ENCODE measurements at places on chromosomes 16 and 17.

DNA sequence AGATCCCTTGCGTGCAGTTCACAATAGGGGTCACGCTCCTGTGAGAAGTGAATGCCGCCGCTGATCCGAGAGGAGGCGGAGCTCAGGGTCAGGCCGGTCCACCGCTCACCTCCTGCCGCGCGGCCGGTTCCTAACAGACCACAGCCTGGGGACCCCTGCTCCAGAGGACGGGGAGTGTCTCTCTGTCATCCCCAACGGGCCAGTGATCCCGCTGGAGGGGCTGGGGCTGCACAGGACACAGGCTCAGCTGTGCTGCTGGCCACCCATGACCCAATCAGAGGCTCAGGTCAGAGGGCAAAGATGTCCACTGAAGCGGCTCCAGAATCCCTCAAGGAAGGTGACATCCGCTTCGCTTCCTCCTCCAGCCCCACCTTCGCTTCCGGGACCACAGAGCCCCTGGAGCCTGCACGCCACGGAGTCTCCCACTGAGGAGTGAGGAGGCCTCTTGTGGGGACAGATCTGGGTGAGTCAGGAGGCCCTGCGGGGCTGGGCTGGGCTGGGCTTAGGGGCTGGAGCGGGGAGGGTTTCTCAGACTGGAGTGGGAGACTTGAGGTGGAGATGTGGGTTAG, 115.4 kb downstream of the METRNL start:
- no peak for DNase-seq

DNA sequence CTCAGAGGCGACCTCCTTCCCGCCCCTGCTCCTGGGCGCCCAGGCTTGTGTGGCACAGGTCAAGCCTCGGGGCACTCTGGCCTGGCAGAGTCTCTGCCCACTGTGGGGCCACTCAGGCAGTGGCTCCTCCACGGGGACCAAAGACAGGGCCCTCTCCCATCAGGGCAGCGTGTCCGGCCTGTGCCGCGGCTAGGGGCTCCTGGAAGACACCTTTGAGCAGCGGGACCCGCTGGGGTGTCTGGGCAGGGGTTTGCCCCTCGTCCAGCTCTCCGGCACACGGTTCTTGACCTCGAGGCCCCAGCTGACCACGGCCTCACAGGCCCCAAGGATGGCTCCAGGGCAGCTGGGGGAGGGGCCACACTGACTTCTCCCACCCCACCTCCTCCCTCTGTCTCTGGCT, 24.7 kb upstream of the SSTR5 start:
- no peak for DNase-seq

DNA sequence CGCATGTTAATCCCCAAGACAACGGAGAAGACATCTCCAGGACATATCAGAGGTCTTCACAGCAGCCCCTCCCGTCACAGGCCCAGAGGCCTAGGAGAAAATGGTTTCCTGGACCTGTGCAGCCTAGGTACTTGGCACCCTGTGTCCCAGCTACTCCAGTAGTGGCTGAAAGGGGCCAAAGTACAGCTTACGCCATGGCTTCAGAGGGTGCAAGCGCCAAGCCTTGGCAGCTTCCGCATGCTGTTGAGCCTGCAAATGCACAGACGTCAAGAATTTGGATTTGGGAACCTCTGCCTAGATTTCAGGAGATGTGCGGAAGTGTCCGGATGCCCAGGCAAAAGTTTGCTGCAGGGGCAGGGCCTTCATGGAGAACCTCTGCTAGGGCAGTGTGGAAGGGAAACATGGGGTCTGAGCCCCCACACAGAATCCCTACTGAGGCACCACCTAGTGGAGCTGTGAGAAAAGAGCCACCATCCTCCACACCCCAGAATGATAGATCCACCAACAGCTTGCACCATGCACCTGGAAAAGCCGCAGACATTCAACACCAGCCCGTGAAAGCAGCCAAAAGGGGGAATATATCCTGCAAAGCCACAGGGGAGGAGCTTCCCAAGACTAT, 159.3 kb upstream of the COX10 start:
- DNase-seq = no peak

- no peak for DNase-seq
Observed at GRCh38 chr17:15900871-15901270, 44.1 kb upstream of the ADORA2B start.

- no peak for DNase-seq
Observed at GRCh38 chr16:15919331-15919730, 30.1 kb upstream of the ABCC1 start.

DNA sequence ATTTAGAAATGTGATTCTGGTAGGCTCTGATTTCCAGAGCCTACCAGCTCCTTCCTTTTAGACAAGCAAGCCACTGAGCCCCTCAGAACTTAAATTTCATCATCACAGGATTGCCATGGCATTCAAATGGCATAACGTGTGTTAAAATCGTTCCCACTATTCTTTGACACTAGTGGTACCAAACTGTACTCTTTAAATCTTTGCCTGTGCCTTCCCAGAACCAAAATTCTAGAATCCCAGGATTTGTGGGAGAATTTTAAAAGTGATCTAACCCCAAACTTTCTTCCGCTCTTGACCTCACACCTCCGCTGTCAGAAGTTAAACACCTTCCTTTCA, 287 bp upstream of the INTS2 start:
- DNase-seq = no peak

- no peak for DNase-seq
Observed at GRCh38 chr16:19890901-19891300, 6.3 kb upstream of the GPRC5B start.

GRCh38 chr17:63956296-63956920, 16.3 kb downstream of the SCN4A start:
- no peak for DNase-seq

DNA sequence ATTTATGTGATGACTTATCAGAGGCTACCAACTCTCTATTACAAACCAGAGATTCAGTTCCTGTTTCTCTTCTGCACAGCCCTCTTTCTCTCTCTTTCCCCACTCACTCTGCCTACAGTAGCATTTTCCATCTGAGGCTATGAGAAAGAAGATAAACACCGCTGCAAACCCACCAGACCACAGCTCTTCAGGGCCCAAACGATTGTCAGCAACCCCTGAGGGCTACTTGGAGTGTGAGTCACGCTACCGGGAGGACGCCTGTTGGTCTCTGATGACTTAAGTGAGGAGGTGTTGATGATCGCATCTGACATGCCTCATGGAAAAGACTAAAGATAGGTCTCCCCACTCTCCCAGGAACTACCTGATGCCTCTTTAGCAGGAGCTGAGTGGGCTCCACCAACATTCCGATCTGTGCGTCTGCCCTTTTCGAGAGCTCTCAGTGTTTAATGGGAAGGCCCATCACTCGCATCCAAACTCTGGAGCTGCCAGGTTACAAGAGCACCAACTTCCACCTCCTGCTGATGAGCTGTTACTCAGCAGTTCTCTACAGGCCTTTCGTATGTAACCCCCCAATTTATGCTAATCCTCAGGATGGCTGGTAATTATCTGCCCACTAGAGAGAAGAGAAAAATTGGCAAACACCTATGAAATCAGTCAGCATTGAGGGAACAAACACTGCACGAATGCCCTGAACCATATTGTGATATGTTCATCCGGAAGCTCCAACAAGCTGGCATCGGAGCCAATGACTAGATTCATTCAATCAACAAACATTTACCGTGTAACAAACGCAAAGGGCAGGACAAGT, 9.2 kb downstream of the GRIN2A start:
- DNase-seq = no peak

GRCh38 chr17:6536566-6537065, 19.7 kb downstream of the PITPNM3 start:
- no peak for DNase-seq

- DNase-seq = no peak
Observed at GRCh38 chr16:66508248-66508913, 41.5 kb downstream of the TK2 start.

- DNase-seq = no peak
Observed at GRCh38 chr16:88074041-88074440, 122.8 kb downstream of the BANP start.

DNA sequence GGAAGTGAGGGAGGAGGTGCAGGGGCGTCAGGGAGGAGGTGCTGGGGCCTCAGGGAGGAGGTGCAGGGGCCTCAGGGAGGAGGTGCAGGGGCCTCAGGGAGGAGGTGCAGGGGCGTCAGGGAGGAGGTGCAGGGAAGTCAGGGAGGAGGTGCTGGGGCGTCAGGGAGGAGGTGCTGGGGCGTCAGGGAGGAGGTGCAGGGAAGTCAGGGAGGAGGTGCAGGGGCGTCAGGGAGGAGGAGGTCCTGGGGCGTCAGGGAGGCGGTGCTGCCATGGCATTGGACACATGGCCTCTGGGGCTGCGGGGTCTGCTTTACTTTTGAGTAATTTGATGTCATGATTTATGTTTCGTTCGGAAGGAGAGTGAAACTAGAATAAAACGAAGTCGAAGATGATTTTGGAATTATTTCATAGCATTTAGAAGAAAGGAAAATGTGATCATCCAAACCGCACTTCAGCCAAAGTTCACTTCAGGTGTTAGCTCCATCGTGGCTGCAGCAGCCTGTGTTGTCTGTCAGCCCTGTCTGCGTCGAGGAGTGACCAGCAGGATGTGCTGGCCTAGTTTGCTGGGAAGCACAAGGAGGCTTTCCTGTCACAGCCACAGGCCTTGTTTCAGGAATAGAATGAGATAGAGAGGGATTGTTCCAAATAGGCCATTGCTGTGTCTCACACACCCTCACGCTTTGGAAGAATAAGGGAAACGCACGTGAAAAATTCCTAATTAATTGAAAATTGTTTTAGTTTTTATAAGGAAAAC, 42.8 kb downstream of the RAB11FIP3 start:
- DNase-seq = no peak

GRCh38 chr17:43618276-43618675, 43.4 kb downstream of the MEOX1 start:
- no peak for DNase-seq

GRCh38 chr16:9235867-9236266, 144.4 kb downstream of the HAPSTR1 start:
- DNase-seq = no peak

GRCh38 chr16:4266372-4266771, 6.5 kb downstream of the TFAP4 start:
- DNase-seq = no peak

DNA sequence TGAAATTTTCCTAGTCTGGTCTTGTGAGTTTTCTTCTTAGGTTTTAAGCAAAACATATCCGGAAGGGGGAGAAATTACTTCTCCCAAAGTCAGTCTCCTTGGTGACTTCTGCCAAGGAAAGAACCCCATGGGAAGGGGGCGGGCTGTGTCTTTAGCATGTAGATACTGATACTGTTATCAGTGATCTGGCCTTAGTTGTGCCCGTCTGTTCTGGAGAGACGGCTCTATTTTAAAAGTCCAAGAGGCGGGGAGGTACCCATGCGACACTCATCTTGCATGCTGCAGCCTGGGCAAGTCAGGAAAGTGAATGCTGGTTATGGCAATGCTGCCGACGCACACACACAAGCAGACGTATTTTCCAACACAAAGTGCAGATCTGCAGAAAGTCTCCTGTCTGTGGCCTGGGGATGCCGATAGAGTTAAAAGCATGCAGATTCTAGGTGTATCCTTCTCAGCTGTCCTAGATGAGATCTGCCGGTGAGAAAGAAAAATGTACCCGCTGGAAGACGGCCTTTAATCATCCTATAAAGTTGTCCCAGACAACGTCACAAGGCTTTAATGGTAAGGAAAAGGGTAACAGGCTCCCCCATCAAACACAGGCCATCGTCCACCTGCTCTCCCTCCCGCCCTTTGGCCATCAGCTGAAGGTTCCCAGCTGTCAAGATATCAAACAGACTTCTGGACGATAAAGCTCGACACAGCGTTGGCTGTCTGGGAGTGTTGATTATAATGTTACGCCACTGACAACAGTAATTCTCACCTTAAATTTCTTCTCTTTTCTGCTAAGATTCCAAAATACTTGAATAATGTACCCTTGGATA, 9.0 kb downstream of the RBFOX3 start:
- no peak for DNase-seq

DNA sequence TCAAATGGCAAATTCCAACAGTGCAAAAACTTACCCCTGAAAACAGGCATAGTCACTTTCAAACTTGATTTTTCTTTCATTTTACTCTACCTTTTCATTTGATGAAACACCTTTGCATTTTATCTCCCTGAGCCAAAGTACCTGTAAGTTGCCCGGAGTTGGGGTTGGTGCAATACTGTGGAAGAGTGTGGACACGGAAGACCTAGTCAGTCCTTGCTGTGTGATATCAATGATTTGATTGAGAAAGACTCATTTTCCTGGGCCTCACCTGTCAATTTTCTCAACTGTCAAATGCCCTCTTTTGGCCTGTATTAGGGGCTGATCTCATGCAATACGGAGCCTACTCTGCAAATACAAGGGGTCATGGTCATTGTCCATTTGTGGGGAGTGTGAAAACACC, 22.6 kb downstream of the PITPNC1 start:
- DNase-seq = no peak

DNA sequence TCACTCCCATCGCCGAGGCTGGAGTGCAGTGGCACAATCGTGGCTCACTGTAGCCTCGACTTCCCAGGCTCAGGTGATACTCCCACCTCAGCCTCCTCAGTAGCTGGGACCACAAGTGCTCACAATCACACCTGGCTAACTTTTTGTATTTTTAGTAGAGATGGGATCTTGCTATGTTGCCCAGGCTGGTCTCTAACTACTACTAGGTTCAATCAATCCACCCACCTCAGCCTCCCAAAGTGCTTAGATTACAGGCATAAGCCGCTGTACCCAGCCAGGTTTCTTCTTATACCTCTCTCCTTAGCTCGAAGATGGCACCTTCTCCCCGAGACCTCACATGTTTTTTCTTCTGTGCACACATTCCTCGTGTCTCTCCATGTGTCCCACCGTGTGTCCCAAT, 3.0 kb downstream of the TSPAN10 start:
- DNase-seq = no peak

- DNase-seq = no peak
Observed at GRCh38 chr16:47888142-47888541, 267.7 kb downstream of the ABCC12 start.

DNA sequence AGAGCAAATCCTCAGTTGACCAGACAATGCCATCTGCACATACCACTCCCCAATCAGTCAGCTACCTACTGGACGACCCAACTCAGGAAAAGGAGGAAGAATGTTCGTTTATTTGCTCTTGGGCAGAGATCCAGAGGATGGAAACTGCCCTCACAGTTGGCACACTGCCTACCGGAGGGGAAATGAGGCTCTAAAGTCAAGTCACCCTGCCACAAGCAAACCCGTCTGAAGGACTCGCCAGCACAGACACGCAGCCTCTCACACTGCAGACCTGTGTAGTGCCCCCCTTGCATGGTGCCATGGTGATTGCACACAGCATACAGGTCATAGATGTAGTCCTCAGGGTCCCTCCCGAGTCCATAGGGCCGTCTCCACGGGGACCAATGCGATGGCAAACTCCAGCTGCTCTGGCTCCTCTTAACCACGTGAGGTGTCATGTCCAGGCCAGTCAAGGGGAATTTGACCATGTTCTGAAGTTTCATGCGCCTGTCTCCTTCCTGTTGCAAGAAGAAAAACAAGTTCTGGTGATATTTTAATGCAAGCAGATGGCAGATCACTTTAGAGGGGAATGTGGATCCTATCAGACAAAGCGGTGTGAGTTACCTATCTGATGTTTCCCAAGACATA, 69.5 kb downstream of the USP31 start:
- no peak for DNase-seq

DNA sequence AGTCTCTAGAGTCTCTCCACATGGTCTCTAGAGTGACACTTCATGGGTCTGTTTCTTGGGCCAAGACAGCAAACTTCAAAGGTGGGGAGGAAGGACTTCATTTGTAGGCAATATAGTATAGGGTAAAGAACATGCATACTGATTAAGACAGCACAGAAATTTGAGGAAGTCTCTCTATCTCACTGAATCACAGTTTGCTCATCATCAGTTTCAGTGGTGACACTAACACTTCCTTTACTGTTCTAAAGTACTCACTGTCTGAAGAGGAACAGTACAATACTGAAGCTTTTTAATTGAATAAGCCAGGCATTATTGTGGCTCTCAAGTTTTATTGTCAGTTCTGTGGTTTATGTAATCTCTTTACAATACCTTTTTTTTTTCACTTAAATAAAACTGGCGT, 656.4 kb upstream of the CDH8 start:
- no peak for DNase-seq
